Esophagus mucosa (tissue), 1 donor: ENCODE measurements at places on chromosomes 6 and 20.

- ATAC-seq, result no peak
Observed at GRCh38 chr6:106745824-106746582, 116.6 kb downstream of the QRSL1 start.

DNA sequence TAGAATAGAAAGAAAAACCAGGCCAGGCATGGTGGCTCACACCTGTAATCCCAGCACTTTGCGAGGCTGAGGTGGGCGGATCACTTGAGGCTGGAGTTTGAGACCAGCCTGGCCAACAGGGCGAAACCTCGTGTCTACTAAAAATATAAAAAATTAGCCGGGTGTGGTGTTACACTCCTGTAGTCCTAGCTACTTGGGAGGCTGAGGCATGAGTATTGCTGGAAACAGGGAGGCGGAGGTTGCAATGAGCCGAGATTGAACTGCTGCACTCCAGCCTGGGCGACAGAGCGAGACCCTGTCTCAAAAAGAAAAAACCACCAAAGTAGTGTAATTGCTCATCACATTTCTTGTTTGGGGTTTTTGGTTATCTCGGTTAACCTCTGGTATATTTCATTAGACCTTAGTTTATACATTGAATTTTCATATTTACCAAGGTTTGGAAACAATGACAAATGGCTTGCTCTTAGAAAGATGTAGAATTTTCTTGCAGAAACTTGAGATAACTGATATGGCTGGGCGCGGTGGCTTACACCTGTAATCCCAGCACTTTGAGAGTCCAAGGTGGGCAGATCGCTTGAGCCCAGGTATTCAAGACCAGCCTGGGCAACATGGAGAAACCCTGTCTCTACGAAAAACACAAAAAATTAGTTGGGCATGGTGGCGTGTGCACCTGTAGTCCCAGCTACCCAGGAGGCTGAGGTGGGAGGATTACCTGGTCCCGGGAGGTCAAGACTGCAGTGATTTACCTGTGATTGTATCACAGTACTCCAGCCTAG lies 14.2 kb downstream of the ITCH start:
- ATAC-seq, result no peak

DNA sequence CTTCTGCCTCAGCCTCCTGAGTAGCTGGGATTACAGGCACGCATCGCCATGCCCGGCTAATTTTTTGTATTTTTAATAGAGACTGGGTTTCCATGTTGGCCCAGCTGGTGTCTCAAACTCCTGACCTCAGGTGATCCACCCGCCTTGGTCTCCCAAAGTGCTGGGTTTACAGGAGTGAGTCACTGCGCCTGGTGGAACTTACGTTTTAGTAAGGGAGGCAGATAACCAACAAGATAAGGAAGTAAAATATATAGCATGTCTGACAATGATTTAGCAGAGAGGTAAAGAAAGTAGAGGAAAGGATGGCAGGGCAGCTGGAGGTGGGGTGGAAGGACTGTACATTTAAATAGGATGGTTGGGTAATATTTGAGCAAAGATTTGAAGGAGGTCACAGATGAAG lies 12.8 kb upstream of the MYMX start:
- no peak for ATAC-seq

DNA sequence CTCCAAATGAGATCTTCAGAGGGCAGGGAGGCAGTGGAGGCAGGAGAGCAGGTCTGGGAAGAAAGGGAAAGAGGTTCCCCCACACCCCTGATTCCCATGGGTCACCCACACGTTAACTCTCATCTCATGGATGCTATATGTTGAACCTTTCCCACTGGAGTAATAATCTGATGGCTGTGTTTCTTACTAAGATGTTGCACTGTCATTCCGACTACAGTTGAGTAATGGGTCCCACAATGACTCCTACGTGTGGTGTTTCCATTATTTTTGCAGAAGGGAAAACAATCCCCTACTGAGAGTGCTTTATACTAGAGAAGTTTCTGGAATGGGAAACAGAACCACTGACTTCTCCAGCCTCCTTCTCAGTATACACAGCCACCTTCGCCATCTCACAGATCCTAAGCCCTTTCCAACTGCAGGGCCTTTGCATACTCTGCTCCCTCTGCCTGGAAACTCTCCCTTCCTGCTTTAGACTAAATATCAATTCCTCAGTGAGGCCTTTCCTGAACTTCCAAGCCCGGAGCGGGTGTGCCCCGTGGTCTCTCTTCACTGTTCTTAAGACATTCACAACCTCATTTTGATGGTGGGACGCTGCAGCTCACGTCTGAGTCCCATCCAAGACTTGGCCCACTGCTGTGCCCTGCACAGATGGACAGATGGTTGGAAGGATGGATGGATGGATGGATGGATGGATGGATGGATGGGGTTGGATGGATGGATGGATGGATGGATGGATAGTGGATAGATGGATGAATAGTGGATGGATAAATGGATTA lies 238.6 kb upstream of the PMEPA1 start:
- ATAC-seq, result no peak
